ENCODE measurements at places on chromosomes 12 and 14.

DNA sequence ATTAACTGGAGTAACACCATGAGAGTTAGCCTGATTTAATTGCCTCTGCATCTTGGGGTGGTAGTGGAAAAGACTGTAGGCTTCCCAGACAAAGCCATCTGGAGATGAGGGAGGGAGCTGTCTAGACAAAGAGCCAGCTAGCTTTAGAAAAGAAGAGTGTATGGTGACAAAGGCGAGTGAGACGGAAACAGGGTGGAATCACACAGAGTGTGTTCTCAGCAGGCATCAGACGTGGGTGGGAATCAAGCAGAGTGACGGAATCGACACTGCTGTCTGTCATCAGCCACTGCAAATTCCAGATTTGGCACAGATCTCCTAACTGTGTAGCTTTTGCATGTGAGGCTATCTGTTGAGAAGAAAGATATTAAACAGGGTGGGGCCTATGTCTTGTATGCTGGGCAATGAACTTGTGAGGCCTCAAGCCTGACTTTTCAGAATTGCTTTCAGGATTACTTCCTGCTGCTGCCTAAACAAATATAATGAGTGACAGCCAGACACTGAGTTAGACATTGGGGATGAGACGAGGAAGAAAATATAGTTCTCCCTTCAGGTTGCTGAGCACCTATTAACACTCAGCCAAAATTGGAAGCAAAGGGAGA is 236.5 kb upstream of the GRIP1 start:
- peak; percentile 87 for DNase-seq

GRCh38 chr14:98940693-98941437 is 331.1 kb downstream of the BCL11B start:
- DNase-seq, result no peak

GRCh38 chr14:100715803-100716202 is 10.9 kb upstream of the DLK1 start:
- peak; percentile 31 for DNase-seq

- DNase-seq, result no peak
Measured at GRCh38 chr12:118237052-118237665, 101.2 kb downstream of the PEBP1 start.

DNA sequence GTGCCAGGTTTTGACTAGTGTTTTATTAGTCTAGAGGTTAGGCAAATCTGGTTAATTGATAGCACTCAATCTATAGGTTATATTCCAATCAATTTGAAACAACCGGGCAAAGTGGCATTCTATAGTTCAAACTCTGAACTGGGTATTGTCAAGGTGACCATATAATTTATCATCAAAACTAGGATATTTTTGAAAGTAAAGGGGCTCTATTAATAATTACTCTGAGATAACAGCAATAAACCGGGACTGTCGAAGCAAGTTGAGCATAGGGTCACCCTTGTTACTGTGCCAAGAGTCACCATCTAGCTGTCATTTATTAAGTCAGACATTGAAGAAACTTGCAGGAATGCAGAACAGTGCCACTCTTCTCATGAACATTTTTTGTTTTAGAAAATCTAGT is 321.2 kb downstream of the RAD51B start:
- peak; percentile 21 for DNase-seq

DNA sequence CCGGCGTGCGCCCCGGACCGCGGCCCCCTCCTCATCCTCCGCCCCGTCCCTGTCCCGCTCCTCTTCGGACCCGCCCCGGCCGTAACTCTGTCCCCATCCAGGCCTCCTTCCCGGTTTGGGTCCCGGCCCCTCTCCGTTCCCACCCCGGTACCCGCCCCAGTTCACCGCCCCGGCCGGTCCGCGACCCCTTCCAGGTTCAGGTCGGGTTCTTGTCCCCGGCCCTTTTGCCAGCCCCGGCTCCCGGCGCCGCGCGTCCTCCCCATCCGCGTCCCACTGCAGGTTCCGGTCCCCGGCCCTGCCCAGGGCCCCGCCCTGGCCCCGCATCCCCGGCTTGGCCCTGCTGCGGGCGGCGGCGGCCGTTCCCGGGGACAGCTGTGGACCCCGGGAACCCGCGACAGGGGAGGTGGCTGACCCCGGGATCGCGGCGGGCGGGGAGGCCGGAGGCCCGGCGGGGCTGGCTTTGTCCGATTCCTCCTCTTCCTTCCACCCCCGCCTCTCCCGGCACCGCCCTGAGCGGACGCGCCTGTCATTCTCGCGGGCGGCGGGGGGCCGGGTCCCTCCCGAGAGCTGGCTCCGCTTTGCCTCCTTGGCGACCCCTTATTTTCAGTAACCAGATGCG is 601 bp downstream of the KLC1 start:
- peak; percentile 82 for DNase-seq

- DNase-seq, result no peak
Measured at GRCh38 chr12:66573605-66574004, 105.3 kb downstream of the GRIP1 start.

DNA sequence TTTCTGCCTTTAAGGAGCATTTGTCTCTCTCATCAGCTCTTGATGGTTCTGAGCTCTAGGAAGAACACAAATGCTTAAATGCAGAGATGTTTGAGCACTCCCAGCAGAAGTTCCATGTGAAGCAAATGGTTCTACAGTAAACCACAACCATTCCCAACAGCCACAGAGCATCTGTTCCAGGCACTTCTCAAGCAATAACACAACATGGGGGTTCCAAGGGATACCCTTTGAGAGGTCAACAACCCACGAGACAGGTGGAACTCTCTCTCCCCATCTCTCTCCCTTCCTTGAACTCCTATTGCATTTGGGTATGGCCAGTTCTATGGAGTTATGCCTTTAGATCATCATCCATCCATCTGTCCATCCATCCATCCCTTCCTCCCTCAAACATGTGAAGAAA is 5.2 kb upstream of the COL2A1 start:
- DNase-seq, result no peak

DNA sequence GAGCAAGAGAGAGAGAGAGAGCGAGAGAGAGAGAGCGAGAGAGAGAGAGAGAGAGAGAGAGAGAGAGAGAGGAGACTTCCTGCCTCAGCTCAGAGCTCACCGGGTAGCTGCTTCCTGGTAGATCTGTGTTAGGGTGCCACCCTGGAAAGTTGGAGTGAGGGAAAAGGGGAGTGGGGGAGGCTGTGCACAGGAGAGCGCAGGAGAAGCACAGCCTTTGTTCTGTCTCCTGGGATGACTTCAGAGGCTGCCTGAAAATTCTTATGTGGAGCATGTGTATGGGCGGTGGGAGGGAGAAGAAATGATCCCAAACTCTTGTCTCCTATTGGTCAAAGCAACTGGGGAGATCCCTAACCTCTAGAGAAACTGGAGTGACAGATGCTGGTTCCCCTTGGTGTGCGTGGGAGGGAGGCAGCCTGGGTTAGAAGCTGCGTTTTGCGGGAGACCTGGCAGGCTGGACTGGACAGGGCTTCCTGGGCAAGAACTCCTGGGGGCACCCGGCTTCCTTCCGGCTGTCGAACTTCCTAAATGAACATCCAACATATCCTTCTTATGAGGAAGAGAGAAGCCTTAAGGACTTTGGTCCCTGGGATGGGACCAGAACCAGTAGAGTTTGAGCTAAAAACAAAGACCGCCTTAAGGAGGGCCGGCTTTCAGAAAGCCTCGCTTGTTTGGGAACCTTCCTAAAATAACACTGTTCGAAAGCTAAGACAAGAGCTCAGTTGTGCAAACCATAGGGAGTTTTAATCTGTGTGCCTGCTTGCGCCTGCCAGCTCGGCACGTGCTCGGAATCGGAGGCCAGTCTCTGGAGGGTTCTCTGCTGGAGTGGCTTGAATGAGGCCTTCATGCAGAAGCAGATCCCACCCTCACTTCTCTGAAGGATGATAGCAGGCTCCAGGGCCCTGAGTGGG is 30.4 kb upstream of the BEGAIN start:
- DNase-seq, result no peak

GRCh38 chr12:11555743-11556625 is 93.5 kb upstream of the ETV6 start:
- peak; percentile 6 for DNase-seq

Measured in NCI-H69 (cell line).